Liver (tissue), 10 donors: ENCODE measurements at places on chromosomes 5 and 9. TPM values are rescaled to one million over a fixed set of nuclear protein-coding genes. Genes with fewer than 3 reads are reported as not detected.

DNA sequence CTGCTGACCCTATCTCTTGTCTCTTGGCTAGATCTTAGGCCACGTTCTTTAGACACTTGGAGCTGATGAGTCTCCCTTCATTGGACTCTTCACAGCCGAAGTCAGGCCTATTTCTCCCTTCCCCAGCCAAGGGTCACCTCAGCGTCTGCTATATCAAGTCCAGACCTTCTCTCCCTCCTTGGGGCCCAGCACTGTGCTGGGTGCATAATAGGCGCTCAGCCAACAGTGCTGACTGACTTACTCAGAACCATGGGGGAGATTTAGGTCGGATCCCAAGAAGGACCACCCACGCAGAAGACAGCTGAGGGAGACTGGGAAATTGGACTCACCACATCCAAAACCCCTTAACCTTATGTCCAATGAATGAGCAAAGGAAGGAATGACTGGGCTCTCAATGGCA lies 5.6 kb upstream of the AMBP start:
- no peaks in the 10 kb centered on the region for H3K27me3 ChIP-seq
- H3K36me3 ChIP-seq = no peaks in the 10 kb centered on the region
- no peak overlapping the region for H3K4me3 ChIP-seq
- H3K27ac ChIP-seq = no peak overlapping the region
- DNase-seq = peak; percentile 27
- H3K4me1 ChIP-seq = peaks cover 2% of the 10 kb centered on the region

GRCh38 chr9:6214434-6214833 lies 1.2 kb upstream of the IL33 start:
- no peak overlapping the region for H3K4me3 ChIP-seq
- no peaks in the 10 kb centered on the region for H3K4me1 ChIP-seq
- no peak for DNase-seq
- H3K27me3 ChIP-seq = no peaks in the 10 kb centered on the region
- no peaks in the 10 kb centered on the region for H3K36me3 ChIP-seq

DNA sequence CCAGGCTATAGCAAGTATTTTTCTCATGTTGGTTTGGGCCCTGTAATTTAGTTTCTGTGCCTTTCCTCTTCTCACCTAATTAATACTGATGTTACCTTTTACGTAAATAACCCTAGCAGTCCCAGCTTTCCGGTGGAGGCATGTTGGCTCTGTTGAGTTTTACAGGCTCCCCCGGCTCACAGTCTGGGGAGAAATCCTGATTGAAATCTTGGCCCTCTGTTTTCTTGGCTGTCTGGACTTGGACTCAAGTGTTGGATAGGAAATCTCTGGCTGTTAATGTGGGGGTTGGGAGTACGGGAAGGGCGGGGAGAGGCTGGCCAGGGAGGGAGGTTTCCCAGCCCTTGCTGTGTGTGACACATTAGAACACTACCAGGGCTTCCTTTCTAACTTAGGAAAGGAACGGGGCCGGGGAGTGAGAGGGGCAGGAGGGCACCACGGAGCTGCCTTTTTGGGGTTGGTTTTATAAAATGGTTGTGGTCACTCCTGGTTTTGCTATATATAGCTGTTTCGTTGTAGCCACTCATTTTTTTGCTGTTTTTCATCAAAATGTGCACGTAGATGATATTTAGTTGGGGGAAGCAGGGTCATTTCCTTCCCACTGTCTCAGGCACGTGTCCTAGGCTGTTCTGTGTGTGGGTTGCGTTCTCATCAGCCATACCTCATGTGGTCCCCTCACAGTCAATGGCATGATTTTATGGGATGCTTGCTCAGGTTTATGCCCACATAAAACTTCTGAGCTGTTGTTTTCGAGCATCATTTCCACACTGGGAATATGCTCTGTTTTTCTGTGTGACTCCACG lies 11.0 kb downstream of the TRIO start:
- no peaks in the 10 kb centered on the region for H3K36me3 ChIP-seq
- no peaks in the 10 kb centered on the region for H3K27me3 ChIP-seq
- no peak overlapping the region for H3K4me3 ChIP-seq

DNA sequence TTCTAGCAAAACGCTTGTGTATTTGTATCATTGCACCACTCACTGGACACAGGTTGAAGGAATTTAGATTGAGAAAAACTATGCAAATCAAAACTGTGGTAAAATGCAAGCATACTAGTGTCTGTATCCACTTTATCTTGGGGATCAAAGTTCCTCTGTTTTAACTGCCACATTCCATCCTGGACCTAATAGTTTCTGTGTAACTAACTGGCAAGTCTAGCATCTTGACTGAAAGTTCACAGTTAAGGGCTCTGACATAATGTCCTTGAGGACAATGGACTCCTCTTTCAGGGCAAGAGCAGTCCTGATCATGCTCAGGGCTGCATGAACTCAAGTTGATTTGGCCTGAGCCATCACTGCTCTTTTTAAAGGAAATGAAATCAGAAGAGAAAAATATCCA lies 30.7 kb downstream of the NFIB start:
- DNase-seq = no peak
- no peak overlapping the region for H3K4me3 ChIP-seq
- no peaks in the 10 kb centered on the region for H3K27me3 ChIP-seq
- no peak overlapping the region for H3K27ac ChIP-seq
- H3K4me1 ChIP-seq = peaks cover 14% of the 10 kb centered on the region

DNA sequence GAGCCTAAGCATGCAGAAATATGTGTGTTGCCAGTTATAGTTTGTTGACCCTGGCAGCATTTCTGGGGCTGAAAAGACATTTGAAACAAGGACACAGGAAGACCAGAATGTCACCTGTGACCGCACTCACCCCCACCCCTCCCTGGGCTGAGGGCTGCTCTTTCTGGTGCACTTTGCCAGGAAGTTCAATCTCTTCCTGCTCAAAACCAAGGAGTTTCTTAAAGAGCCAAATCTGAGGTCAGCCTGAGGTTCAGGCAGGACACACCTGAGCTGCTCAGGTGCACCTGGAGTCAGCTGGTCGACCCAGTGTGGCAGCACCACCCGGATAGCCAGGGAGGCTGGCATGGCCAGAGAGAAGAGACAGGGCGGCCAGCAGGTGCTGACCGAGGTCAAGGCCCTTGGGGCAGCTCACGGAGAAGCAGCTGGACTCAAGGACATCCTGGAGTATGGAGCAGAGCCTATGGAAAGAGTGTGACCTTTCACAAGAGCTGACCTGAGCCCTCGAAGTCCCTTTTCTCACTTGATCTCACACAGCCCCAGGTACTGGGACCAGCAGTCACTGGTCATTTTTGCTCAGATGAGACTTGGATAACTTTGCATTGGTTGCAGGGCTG lies 376.9 kb upstream of the IRX4 start:
- H3K4me3 ChIP-seq = no peak overlapping the region
- no peaks in the 10 kb centered on the region for H3K4me1 ChIP-seq
- no peaks in the 10 kb centered on the region for H3K36me3 ChIP-seq
- DNase-seq = peak; percentile 21

GRCh38 chr9:94584555-94584954 lies 9.1 kb downstream of the FBP2 start:
- DNase-seq = no peak
- no peak overlapping the region for H3K27ac ChIP-seq
- H3K4me1 ChIP-seq = no peaks in the 10 kb centered on the region

DNA sequence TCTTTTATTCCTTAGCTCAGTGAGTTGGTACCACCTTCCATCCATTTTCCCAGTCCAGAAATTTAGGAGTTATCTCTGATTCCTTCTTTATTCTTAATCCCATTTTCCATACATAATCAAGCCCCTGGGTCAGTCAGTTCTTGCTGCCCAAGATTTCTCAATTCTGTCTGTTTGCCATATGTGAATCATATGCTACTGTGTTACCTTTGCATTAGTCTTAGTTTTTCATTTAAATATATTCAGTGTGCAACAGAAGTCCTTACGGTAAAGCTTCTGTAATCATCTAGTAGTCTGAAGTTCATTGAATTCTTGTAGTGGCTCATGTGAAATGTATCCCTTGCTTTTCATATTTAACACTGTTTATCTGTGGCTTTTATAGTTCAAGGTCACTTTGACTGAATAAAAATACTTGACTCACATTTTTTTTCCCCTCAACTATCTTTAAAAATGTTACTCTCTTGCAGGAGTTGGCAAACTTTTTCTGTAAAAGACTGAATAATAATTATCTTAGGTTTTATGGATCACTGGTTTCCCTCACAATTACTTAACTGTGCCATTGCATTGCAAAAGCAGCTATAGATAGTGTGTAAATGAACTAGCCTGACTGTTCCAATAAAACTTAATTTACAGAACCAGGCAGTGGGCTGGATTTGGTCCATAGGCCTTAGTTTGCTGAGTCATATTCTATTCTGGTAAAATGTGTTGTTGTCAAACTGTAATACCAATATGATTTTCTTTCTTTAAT lies 6.9 kb downstream of the KIAA1958 start:
- no peak overlapping the region for H3K4me3 ChIP-seq
- H3K36me3 ChIP-seq = no peaks in the 10 kb centered on the region
- DNase-seq = no peak
- peaks cover 3% of the 10 kb centered on the region for H3K4me1 ChIP-seq

- H3K36me3 ChIP-seq = no peaks in the 10 kb centered on the region
- no peaks in the 10 kb centered on the region for H3K4me1 ChIP-seq
- no peak overlapping the region for H3K4me3 ChIP-seq
- H3K27ac ChIP-seq = no peak overlapping the region
- no peaks in the 10 kb centered on the region for H3K27me3 ChIP-seq
- no peak for DNase-seq
Measured at GRCh38 chr5:147287110-147287509, 52.3 kb downstream of the STK32A start.

DNA sequence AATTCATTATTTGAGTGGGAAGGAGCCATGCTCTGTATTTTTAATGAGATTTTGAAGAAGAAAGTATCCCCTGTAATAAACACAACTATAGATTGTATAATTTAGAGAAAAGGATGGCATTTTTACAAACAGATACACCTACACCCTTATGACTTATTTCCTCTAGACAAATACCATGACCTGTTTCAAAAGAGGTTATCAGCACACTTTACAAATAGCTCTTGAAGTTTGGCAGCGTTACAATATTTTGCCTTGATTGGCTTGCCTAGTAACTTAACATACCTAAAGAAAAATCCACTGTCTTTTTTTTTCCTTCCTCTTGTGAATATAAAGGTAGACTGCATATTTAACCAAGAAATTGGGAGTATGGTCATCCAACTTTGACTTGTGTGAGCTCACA lies 28.5 kb upstream of the CETN3 start:
- H3K27ac ChIP-seq = no peak overlapping the region
- peaks cover 10% of the 10 kb centered on the region for H3K4me1 ChIP-seq
- no peaks in the 10 kb centered on the region for H3K36me3 ChIP-seq
- DNase-seq = no peak

Gene PCDHGB1
- 0.10 TPM for polyA plus RNA-seq

Gene ARRDC1
- 26.9 TPM for polyA plus RNA-seq

Gene FABP6
- not detected for polyA plus RNA-seq

Gene PURA
- 4.3 TPM for polyA plus RNA-seq

Gene FGF10
- 0.12 TPM for polyA plus RNA-seq

Gene IRX2
- not detected for polyA plus RNA-seq
